Stimulated activated naive CD8-positive, alpha-beta T cell treated with anti-CD3 and anti-CD28 coated beads, Interleukin-15, Interleukin-2, amounts not matched to agents 100 U/mL and 50 U/mL, for 24 hours (primary cell): ENCODE measurements at places on chromosomes 1 and 21.

GRCh38 chr1:215710899-215711225 is 143.8 kb downstream of the KCTD3 start:
- no peak for DNase-seq

- no peak for DNase-seq
Observed at GRCh38 chr1:204288021-204288588, 71.6 kb downstream of the PLEKHA6 start.

- peak; percentile 72 for DNase-seq
Observed at GRCh38 chr1:111481387-111482221, 7.8 kb downstream of the C1orf162 start.

- peak; percentile 40 for DNase-seq
Observed at GRCh38 chr1:115074839-115075534, 14.3 kb downstream of the TSPAN2 start.

- no peak for DNase-seq
Observed at GRCh38 chr1:222897527-222898190, 82.8 kb downstream of the DISP1 start.

GRCh38 chr1:160954158-160955104 is at the start of gene ITLN2:
TSS of gene ITLN2 (minus strand) at chr1:160954809. CDS start at chr1:160954741, 68 bp downstream.
- DNase-seq, result peak; percentile 52

DNA sequence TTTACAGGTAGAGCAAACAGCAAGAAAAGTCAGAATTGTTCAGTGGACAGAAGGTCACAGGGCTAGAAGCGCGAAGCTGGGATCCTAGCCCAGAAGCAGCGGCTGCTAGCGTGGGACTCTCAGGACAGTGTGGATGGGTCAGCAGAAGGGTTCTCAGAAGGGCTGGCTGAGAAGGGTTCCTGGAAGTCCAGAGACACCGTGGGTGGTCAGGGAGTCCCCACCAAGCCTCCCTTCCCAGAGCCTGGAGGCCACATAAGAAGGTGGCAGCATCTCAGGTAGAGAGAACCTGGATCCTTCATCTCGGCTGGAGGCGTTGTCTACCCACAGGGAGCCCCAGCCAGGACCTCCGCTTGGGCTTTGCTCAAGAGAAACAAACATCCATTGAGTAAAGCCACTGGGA is 696.3 kb downstream of the PTPRU start:
- no peak for DNase-seq

DNA sequence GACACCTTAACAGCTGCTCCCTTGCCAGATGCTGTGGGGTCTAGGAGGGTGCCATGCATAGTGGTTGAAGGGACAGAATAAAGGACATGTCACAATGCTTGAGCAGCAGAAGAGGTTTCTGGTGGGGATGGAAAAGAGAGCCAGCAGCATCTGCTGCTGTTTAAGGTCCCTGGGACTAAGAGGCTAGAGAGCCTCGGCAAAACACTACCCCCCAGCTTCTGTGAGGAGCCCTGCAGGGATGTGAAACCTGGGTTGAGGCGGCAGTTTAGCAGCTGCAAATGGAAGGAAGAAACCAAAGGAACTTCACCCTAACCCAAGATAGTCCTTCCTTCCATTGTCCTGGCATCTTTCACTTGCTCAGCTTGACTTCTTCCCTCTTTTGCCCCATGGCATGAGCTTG is 39.4 kb downstream of the PLXNA2 start:
- no peak for DNase-seq

GRCh38 chr1:225484657-225485214 is 56.9 kb upstream of the LBR start:
- no peak for DNase-seq

GRCh38 chr21:36572039-36572438 is 92.1 kb upstream of the CLDN14 start:
- no peak for DNase-seq

GRCh38 chr1:221217029-221217428 is 337.8 kb downstream of the HLX start:
- DNase-seq, result no peak

GRCh38 chr1:87720561-87720960 is 391.9 kb downstream of the LMO4 start:
- no peak for DNase-seq

GRCh38 chr21:38830671-38831525 is 25.2 kb downstream of the ETS2 start:
- DNase-seq, result no peak

DNA sequence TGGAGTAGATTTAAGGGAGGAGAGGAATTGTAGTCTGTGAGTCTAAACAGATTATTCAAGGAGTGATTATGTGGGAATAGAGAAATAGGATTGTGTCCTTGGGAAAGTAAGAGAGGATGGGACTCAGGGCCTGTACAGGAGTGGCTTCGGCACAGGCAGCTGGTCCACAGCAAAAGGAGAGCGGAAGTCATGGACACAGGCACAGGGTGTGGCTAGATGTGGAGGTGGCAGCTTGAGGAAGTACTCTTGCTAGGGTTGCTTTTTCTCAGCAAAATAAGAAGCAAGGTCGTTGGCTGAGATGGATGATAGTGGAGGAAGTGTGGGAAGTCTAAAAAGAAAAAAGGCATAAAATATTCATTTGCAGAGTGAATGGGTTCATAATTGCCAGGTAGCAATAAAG is 18.5 kb upstream of the ZNF648 start:
- no peak for DNase-seq

GRCh38 chr1:168736520-168736919 is 7.5 kb upstream of the DPT start:
- no peak for DNase-seq

DNA sequence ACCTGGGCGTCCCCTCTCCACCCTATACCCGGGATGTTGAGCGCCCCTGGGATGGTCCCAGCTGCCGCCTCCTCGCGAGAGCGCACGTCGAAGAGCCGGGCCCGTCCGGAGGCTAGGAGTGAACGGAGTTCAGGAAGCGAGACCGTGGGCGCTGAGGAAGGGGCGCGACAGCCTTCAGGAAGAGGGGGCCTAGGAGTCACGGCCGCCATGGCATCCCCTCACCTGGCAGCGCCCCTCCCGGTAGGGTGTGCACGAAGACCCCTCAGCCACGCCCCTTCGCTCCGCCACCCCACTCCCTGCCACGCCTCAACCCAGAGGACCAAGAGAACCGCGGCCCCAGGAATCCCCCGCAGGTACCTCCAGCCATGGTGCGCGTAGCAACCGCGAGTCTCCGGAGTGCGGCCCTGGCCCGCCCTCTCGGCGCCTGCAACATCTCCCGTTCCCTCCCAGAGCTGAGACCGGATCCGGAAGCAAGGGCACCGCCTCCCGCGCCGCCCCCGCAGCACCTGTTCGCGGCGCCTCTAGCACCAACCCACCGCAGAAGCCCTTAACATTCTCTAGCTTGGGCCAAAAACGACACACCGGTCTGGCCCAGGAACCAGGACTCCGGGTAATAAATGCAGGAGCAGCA is at the start of gene TSTD1:
TSTD1 (minus strand) TSS at position 442 of the 631 bp plus-strand sequence; CDS start at position 367, 75 bp downstream.
- DNase-seq, result peak; percentile 88

DNA sequence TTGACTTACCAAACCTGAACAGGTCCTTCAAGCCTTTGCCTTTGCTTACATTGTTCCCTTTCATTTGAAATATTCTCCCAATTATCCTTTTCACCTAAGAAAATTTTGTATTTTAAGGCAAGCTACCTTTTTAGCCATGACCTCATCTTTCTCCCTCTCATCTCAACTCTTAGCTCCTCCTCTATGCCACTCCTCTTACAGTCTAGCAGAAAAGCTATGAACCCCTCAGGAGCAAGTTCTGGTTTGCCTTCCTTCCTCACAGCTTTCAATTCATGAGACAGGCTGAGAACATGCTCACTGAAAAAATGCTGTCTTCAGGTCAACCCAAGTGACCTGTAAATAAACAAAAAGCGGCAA is 8.3 kb upstream of the MUTYH start:
- DNase-seq, result no peak

DNA sequence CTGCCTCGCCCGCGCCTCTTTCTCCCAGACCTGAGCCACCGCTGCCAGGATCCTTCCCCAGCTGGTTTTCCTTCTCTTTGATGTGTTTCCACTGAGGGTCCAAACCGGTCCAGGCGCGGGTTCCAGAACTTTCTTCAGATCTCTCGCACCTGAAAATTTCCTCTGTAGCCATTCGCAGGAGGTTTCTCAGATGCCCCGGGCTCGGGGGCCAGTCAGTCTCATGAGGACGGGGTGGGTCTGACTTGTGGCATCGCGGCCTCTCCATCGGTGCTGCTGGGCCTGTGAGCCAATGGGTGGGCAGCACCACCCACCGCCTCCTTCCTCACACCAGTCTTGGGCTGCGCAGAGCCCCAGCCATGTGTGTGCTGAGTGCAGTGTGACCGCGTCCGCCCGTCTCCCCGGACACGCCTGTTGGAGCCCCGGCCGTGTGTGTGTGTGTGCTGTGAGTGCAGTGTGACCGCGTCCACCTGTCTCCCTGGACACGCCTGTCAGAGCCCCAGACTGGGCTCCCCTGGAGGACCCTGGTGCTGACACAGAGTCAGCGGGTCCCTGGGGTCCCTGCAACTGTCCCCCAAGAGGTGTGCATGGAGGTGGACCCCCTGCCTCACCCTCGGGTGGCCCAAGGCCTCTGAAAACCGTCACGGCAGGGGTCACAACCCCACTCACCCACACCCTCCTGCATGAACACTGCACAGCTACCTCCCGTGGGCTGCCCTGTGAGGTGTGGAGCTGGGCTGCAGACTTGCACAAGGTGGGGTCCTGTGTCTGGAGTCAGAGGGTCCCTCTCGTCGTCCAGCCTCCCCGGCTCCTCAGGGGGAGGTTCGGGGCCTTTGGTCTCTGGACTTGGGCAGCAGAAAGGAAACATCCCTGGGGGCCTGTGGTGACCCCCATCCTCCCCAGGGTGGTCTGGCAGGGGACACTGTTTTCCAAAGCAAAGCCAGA is 20.2 kb downstream of the COL18A1 start:
- DNase-seq, result no peak

GRCh38 chr1:183091181-183091580 is 68.0 kb downstream of the LAMC1 start:
- DNase-seq, result no peak

GRCh38 chr1:211326528-211327345 is at the start of gene TRAF5:
TSS of gene TRAF5 (plus strand) at chr1:211326833. CDS start at chr1:211353240, 26,407 bp downstream.
- peak; percentile 68 for DNase-seq

GRCh38 chr1:115225993-115226685 is 111.9 kb downstream of the NGF start:
- no peak for DNase-seq

DNA sequence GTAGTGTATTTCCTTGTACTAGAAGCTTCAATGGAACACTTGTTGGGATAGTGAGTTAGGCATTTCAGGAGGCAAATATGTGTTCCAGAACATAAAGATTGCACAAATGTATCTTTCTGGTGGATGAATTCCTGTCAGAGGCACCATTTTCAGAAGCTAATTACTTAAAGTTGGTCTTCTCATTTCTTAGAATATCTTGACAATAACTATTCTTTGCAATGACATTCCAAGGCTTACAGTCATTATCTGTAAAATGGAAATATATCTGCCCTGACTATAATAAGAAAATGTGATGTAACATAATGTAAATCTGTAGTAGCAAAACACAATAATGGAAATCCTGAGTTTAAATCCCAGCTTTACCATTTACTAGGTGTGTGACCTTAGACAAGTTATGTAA is 2.7 kb downstream of the VCAM1 start:
- DNase-seq, result no peak

DNA sequence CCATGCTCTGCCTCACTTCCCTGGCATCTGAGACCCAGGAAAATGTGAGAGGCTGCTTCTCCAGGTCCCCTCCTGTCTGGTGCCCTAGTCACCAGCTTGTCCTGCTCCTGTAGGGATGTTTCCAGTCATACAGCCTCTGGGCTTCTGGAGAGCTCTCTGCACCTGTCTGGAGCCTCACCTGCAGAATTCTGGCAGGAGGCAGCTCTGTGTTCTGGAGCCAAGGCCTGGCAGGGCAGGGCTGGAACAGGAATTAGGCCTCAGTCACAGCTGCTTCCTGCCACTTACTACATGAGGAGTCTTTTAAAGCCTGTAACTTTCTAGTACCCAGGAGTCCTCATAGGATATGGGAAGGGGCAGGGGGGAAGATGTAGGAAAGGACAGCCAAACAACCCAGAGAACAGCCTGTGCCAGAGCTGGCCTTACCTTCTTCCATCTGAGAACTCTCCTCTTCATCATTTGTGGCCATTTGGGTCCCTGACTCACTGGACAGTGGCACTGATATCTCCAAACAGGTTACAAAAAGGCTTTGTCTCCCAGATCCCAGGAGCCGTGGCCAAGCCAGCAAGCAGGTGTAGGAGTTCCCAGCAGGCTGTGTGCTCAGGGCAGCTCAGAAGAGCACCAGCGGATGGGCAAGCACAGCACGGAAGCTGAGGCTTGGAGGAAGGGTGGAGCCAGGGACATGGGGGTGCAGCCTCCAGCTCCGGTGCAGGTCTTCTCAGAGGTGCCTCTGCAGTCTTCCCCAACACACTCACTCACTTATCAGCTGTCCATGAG is 31.4 kb upstream of the ARTN start:
- DNase-seq, result no peak

DNA sequence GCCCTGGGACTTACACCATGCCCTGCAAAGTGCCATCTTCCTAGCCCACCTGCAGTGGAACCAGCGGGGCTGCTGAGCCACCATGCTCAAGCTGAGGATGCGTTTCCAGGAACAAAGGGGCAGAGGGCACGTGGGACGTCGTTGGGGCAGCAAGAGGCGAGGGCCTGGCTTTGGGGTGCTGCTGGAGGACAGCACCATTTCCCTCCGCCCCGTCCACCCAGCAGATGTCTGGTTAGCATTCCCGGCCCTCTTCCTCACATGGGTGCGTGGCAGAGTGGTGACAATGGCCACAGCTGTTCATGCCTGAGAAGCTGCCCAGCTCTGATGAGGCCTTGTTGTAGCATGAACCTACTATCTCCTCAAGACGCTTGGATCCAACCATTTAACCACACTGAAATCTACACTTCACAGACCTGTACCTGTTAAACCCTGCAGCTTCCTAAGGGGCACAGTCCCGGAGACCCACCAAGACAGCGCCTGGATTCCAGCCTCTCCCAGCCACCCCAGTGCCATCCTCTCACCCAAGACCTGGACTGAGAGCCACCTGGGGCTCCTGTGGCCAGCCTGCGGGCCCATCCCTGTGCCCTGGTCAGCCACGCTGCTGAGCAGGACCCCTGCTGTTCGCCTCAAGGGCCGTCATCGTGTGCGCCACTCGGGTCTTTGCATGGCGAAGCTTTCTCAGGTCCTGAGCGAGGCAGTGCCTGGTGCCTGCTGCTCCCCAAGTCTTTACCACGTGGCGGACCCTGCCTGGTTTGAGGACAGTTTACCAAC is 33.2 kb downstream of the SLC45A1 start:
- DNase-seq, result no peak

- no peak for DNase-seq
Observed at GRCh38 chr1:201551877-201552731, 13.2 kb downstream of the NAV1 start.

- no peak for DNase-seq
Observed at GRCh38 chr1:18739897-18740296, 109.3 kb downstream of the PAX7 start.

DNA sequence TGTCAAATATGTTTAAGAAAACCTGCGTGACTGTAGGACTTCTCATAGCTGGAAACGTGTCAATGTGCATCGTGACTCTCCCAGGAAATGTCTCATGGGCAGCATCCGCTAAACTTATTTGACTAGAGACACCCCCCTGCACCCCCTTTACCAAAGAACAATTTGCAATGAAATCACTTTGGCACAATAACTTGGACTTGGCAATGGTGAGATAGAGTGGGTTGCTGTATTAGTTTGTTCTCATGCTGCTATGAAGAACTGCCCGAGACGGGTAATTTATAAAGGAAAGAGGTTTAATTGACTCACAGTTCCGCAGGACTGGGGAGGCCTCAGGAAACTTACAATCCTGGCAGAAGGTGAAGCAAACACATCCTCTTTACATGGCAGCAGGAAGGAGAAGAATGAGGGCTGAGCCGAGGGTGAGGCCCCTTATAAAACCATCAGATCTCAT is 13.8 kb downstream of the CLDN14 start:
- DNase-seq, result no peak
